ENCODE measurements at places on chromosomes 6 and 20.

DNA sequence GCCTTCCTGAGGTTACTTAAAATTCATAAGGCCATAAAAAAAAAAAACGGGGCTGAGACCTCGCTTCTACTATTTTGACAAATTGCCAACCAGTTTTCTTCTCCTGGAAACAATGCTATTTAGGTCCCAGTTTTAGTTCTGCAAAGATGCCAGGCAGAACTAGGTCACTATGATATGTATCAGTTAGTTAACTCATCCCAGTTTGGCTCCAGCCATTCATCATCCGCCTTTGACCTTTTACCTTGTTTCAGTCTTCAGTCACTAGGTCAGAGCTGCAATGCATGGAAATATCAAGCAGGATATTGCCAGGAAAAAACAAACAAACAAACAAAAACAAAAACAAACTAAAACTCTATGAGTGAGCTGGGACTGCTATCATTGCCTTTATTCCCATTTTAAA lies 29.8 kb upstream of the ENPP4 start:
- no peak for DNase-seq

DNA sequence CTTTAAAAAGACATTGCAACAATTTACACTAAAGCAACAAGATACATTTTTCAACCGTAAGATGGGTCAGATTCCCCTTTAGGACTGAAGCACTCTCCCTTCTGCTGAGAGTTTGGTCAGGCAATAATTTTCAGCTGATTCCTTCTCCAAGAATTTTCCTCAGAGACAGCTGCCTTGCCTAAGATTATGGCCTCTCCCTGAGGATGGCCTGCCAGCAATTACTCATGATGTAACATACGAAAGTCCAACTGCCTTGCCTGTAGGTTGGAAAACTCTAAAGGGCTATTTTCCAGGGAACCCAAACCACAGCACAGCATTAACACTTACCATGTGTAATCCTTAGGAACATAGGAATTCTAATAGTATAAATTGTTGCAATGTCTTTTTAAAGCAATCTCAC lies 229.1 kb upstream of the FLRT3 start:
- DNase-seq = no peak

DNA sequence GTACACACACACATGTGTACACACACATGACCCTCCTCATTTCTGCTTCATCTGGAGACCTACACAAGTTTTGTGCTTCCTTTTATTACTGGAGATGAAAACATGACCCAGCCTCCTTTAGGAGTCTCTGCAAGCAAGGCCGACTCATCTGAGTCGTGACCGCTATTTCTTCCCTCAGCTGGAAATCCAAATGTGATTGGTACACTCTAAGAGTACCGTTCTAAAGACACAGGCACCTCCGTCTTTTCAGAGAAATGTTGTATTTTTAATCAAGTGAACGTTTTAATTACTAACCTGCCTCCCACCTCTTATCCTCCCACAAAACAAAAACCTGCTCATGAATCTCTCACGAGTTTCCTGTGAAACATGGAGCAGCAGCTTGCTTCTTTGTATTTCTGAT lies 63.0 kb downstream of the LAMP5 start:
- no peak for DNase-seq

DNA sequence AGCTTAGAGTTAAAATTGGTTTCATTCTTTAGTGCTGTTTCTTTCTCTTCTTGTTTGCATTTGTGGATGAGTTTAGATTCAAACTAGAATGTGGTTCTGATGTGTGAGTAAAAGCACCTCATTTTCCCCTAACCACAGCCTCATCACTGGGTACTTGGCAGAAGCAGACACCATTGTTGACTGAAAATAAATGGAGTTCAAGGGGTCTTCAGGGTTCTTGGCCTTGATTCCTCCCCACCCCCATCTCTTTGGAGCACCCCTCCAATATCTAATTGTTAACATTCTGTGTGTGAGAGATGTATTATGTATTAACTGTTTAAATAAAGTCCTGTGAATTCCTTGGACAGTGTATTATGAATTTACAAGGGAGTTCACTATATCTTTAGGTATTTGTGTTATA lies 59.6 kb downstream of the JARID2 start:
- no peak for DNase-seq

- peak; percentile 50 for DNase-seq
Observed at GRCh38 chr6:144219056-144219685, 66.0 kb upstream of the UTRN start.

DNA sequence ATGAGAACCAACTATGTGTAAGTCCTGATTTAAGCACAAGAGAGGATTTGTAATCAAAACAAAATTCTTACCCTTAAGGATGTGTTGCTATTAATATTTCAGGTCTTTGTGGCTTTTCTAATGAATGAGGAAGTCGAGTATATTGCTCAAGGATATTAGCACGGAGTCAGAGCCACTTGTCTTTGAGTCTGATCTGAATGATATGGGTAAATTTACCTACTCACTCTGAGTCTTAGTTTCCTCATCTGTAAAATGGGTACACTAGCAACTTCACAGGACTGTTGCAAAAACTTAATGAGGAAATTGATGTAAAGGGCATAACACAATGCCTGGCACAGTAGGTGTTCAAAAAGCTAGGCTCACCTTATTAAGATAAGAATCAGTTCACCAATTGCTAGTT lies 30.0 kb upstream of the QKI start:
- no peak for DNase-seq
